Activated CD8-positive, alpha-beta memory T cell treated with anti-CD3 and anti-CD28 coated beads for 1 hour (primary cell): ENCODE measurements at places on chromosomes 12 and 14.

GRCh38 chr14:100222224-100223093, 16.5 kb upstream of the YY1 start:
- no peak for DNase-seq

- DNase-seq = no peak
Measured at GRCh38 chr12:10540776-10541205, 35.1 kb downstream of the EIF2S3B start.

DNA sequence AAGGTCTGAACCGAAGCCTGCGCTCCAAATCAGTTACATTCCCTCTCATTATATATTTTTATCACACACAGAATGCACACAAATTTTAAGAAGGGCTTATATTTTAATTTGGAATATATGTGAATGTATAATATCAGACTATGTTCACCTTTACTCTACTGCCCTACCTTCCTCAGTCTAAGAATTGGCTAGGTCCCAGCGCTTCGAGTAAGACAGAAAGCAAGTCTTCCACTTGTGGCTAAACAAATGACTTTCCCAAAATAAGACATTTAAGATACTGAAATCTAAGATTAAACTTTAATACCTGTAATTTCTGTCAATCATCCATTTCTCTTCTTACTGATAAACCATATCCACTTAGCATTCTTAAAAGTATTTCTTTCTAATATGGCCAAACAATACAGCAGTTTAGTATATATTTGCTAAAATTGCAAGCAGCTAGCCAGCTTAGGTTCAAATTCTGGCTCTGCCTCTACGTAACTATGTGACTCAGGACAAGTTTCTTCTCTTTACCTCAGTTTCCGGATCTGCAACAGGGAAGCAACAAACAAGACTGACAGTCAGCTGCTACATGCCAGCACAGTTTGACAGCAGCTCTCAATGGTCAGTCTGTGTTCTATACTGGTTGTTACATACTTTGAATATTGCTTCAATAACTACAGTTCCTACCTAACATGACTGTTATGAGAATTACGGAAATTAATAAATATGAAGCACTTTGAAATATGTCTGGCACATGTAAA, 2.0 kb downstream of the INTS13 start:
- DNase-seq = no peak

DNA sequence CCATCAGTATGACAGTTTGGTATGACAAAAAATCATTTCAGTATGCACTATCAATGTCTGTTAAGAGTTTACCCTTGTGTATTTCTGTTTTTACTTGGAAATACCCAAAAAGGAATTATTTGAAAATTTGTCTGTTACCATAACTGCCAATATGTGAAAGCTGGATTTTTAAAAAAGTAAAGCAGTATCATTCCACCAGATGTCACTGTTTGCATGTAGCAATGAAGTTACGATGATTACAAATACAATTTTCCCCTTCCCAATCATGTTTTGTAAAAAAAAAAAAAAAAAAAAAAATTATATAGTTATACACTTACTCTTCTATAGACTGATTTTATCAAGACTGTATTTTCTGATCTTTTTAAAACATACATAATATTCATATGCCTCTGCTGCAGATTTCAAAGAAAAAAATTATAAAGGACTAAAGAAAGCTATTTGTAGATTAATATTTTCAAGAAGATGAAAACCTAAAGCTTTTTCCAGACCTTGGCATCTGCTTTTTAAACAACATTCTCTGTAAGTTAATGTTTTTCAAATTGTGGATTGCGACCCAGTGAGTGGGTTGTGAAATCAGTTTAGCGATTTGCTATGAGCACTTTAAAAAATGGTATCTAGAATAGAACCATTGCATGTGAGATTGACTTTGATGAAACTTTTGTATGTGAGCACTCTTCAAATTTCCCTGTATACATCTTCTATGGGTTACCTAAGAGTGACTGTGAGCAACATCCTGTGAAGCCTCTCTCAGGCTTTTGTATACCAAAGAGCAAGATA, 114.2 kb downstream of the TTC6 start:
- no peak for DNase-seq

DNA sequence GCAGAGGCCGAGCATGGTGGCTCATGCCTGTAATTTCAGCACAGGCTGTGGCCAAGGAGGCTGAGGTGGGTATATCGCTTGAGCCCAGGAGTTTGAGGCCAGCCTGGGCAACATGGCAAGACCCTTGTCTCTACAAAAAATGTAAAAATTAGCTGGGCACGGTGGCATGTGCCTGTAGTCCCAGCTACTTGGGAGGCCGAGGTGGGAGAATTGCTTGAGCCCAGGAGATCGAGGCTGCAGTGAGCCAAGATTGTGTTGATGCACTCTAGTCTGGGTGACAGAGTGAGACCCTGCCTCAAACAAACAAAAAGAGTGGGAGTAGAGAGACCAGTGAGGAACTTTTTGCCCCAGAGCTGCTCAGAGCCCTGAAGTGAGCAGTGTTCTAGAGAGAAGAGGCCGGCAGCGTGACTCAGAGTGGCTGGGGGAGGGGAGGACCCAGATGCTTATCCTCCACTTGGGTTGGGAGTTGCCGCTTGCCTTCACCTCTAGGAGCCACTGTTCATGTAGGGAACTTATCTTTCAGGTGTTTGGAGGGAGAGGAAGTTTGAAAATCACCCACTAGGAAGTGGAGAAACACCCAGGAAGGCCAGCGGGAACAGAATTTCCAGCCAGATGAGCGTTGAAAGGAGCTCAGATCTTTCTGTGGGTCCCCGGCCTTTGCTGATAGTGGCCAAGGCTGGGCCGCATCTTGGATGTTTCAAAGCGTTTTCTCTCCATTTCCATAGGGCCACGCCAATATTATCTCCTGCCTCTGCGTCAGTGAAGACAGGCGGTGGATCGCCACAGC, 15.3 kb downstream of the CFAP251 start:
- DNase-seq = no peak

DNA sequence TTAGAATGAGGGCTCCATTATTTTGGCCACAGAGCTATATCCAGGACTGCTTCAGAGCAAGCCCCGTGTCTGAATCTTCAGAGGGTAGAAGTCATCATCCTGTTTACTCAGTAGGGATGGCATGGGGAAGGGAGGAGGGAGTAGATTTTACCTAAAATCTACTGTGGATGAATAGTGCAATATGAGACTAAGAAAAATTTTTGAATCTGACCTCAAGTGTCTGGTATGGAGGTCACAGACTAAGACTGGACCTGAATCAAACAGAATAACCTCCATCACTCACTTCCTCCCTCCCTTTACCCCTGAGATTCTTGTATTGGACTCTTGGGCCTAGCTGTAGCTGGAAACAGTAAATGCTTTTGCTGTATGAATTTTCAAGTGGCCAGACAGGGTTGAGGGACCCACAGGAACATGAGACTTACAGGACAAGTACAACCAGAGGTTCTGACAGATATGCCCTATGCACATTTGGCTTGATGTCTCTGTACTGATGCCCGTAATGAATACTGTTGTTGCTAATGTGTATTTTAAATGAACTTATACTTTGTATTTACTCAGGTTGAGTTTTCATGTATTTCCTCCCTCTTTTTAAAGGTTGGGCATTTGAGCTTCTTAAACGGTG, 78.5 kb downstream of the CCDC91 start:
- DNase-seq = no peak

GRCh38 chr12:104204690-104205480, 10.7 kb upstream of the TXNRD1 start:
- DNase-seq = no peak

GRCh38 chr14:55141825-55142224, 12.8 kb downstream of the LGALS3 start:
- DNase-seq = no peak

GRCh38 chr12:6183689-6184428, 16.3 kb upstream of the CD9 start:
- DNase-seq = no peak

DNA sequence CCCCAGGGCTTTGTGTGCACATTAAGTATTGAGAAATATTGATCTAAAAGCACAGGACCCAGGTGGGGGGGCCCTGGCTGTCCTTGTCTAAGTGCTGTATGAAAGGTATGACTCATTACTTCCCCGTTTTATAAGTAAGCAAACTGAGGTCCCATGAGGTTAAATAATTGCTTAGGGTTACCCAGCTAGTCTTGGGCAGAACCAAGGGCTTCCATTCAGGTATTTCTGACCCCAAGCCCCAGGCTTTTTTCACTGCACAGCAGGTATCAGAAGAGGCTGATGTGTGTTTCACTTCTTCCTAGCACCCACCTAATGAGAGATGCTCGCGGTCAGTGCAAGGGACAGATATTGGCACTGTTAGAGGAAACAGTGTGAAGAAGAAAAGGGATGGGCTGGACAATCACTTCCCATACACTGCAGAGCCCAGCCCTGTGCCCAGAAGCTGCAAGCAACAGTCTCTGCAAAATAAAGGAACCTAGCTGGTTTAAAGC, 4.7 kb upstream of the TC2N start:
- DNase-seq = no peak

DNA sequence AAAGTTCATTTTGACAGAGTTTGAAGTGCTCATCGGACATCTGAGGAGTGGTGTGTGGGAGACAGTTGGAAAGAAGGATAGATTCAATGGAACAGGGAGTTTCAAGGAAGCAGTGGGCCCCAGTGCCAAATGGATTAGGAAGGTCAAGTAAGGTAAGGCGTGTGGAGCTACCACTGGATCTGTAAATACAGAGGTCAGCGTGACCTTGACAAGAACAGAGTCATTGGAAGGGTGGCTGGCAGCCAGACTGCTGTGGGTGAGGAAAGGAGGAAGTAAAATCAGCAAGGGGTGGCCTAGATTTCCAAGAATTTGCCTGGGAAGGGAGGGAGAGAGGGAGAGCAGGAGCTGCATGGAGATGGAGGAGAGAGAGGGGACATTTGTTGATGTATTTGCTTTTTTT, 68.2 kb upstream of the IGF1 start:
- DNase-seq = no peak

DNA sequence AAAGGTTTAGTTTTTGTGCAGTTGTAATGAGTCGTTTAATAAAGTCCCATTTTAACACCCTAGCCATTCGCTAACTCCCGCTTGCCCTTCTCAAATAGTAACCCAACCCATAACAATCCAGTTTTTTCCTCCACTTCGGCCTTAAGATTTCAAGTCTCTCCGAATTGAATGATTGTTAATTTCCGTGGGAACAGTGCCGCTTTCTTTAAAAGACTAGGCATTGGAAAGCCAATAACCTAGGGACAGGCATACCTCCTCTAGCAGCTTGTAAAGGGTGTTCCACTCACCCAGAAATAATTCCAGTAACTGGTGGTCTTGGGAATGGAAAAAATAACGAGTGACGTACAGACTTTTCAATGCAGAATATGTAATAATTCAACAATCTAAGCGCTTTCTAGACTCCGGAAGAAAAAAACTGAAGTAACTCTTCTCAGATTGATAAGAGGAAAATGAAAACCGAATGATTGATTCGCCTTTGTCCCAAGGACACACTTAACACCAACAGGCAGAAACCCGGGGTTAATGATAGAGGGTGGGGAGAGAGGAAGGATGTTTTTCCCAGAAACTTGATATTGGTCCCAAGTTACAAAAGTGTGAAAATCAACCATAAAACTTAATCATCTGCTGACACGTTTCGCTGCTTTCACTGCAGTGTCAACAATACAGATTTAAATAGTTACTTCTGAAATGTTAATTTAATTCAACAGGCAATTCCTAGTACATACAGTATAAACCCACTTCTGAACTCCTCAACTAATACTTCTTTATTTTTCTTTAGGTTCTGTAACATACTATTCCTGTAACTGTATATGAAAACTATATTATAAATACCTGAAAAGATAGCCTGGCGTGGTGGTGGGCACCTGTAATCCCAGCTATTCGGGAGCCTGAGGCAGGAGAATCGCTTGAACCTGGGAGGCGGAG, 1.0 kb upstream of the SINHCAF start:
- no peak for DNase-seq

DNA sequence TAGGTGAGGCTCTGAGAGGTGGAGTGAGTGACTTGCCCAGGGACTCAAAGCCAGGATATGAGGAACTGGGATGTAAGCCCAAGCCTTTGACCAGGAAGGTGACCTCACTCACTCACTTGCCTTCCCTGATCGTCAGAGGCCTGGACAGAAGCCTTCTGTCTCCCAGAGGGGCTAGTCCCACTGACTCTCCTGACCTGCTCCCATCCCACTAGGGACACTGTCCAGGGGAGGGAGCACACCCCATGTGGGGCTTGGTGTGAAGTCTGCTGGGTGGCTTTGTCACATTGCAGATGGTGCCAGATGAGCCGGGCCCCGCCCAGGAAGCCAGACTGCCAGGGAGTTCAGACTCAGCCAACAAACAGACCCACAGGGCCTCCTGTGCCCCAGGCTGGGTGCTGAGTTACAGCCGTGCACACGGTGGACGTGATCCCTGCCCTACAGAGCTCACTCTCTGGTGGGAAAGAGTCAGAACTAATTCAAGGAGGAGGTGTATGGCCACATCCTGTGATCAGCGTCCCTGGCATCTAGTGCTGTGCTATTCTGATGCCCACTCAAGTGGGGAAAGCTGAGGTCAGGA, 28.3 kb downstream of the MMAB start:
- no peak for DNase-seq

DNA sequence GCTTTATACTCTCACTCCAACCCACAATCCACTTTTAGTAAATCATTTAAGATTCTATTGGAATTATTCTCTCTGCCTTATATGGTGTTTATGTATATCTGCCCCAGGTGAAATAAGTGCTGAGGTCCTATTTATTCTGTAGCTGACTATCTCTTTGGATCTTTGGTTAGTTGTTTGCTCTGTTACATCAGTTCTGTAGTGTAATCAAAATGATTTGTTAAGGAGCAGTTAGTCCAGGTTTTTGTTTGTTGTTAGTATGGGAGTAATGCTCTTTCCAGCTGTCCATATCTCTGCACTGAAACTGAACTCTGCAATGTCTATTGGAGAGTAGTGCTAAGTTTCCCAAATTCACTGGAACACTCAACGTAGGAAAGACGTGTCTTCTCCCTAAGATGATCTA, 615.8 kb downstream of the SNAPC1 start:
- no peak for DNase-seq

- no peak for DNase-seq
Measured at GRCh38 chr12:127272864-127273263, 994.1 kb upstream of the TMEM132C start.

GRCh38 chr12:88309546-88309945, 167.4 kb downstream of the TMTC3 start:
- no peak for DNase-seq

DNA sequence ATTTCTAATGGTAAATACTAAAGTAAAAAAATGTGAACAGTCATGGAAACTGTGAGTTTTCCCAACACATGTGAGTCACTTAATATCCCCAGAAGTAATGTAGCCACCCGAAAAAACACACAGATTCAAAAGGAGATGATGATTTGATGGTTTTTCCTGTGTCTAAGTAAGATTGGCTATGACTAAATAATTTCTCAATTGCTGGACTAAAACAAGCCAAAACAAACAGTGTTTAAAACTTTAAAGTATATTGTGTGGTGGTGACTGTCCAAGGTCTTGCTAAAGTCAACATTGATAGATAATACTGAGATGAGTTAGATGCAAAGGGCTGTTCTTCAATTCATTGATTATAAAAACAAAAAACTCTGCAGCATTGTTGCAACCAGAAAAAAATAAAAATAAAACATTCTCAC, 89.6 kb upstream of the SOX5 start:
- no peak for DNase-seq

GRCh38 chr12:114090211-114090610, 124.1 kb upstream of the RBM19 start:
- DNase-seq = no peak
